ENCODE measurements at places on chromosomes 5 and 9.

GRCh38 chr5:35634326-35634725, 16.7 kb downstream of the SPEF2 start:
- DNase-seq, result no peak

DNA sequence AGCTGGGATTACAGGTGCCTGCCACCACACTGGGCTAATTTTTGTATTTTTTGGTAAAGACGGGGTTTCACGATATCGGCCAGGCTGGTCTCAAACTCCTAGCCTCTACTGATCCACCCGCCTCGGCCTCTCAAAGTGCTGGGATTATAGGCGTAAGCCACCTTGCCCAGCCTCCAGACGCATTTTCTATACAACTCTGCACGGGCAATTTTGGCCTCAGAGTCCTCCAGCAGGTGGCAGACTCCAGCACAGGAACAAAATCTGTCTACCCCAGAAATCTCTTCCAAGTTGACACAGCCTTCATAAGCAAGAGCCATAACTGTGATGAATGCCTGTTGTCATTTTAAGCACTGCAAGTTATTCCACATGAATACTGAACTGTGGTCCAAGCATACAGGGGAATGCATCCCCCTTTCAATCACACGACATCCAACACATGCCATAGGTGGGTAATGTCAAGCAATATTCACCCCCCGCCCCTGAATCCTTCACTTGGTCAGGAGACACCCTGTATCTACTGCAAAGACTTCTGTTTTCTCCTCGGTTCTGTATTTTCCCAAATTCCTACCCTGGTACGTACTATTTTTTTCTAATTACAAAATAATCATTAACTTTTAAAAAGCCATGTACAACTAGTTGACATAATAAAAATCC, 50.8 kb downstream of the ALDH7A1 start:
- no peak for DNase-seq

- DNase-seq, result no peak
Measured at GRCh38 chr5:53856506-53856905, 296.1 kb downstream of the NDUFS4 start.

DNA sequence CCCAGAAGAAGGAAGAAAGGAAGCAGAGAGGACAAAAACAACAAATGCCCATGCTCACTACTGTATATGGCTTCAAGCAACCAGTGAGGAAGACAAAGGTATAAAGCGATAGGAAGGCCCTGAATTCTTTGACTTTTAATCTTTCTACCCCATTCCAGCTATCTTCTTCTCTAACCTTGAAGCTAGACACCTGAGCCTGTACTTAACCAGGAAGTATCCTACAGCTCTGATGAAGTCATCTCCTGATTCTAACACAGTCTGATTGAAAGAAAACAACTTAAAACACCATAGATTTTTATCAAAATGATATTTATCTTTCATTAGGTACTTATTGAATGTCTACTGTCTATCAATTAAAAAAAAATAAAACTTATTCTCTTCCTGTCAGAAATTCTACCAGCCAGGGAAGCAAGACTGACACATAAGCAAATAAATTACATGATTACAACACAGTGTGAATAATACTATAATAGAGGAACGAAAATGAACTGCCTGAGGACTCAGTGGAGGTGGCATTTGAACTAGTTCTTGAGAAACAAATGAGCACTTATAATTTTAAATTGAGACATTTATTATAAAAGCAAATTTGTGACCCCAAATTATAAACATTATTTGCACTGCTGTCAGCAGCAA, 123.3 kb upstream of the ELL2 start:
- no peak for DNase-seq

- DNase-seq, result no peak
Measured at GRCh38 chr9:95465115-95465514, 51.7 kb downstream of the PTCH1 start.

DNA sequence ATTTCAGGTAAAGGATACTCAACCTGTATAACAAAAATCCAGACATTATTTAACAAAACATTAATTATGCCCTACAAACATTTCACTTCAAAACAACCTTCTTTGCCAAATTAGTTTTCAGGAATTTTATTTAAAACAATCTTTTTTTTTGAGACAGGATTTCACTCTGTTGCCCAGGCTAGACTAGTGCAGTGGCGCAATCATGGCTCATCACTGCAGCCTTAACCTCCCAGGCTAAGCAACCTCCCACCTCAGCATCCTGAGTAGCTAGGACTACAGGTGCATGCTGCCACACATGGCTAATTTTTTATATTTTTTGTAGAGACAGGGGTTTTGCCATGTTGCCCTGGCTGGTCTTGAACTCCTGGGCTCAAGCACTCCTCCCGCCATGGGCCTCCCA, 3.9 kb downstream of the FNIP1 start:
- DNase-seq, result no peak

DNA sequence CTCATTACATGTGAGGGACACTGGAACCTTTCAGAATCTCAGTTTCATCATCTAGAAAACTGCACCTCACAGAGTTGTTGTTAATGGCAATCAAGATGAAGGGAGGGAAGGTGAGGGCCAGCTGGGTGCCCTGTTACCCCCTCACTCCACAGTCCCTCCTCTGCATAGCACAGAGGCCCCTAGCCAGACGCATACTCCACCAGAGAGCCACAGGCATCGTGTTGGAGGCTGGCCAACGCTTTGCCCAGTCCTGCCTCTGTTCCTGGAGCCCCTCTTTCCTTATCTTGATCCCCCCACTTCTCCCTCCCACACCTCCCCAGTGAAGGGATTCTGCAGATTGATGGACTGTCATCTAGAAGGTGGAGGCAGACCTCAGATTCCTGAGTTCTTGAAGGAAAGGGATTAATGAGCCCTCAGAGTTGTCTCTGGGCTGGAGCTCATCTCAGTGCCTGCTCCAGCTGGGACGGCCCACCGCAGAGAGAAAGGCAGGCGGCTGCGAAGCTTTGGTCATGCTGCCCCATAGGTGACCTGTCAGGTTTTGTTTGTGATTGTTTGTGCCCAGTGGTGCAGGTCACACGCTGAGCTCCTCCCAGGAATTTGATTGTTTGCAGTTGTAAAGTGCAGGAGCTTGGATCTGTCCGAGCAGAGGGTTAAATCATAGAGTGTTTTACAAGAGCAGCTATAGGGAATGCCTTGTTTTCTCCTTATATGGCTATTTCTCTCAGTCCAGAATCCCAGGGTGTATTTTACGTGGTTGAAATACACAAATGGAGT, 487.3 kb downstream of the CCDC171 start:
- DNase-seq, result no peak

GRCh38 chr5:76294573-76294972, 108.5 kb upstream of the IQGAP2 start:
- DNase-seq, result no peak

Data from keratinocyte (primary cell).